ENCODE measurements at places on chromosomes 12 and 14. TPM values are rescaled to one million over a fixed set of nuclear protein-coding genes. Genes with fewer than 3 reads are reported as not detected.
A peak's percentile ranks its signal among the peaks of the same experiment; 100 is the strongest.

The PAX9 gene
- total RNA-seq, result not detected

The GLT8D2 gene
- total RNA-seq, result 8.8 TPM

The HVCN1 gene
- total RNA-seq, result 11.8 TPM

The NAB2 gene
- 9.8 TPM for total RNA-seq

The CCNT1 gene
- total RNA-seq, result 17.0 TPM

The LRRC9 gene
- 0.19 TPM for total RNA-seq

The CFAP73 gene
- total RNA-seq, result not detected

The ETFBKMT gene
- 6.4 TPM for total RNA-seq

- no peak for DNase-seq
Measured at GRCh38 chr12:96445691-96446583, 43.4 kb upstream of the CFAP54 start.

DNA sequence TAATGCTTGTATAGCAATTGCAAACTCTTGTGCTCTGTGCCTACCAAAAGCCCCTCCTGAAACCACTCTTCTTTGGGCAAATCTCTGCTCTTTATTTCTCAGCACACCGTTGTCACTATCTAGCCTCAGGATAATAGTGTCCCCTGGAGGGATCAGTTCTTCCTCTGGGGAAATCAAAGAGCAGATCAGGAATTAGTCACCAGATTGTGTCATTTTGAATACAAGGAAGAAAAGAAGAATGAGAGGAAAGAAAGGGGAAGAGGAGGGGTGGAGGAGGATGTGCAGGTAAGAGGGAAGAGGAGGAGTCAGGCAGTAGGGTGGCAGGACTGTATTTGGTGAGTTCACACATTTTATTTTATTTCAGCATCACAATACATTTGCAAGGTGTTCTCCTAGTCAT lies 256.4 kb downstream of the GRIN2B start:
- DNase-seq, result no peak

GRCh38 chr12:127340381-127340780 lies 926.6 kb upstream of the TMEM132C start:
- DNase-seq, result no peak

GRCh38 chr14:61616524-61617185 lies 78.7 kb upstream of the HIF1A start:
- no peak for DNase-seq

GRCh38 chr14:104893435-104894207 lies 28.6 kb downstream of the CEP170B start:
- no peak for DNase-seq

DNA sequence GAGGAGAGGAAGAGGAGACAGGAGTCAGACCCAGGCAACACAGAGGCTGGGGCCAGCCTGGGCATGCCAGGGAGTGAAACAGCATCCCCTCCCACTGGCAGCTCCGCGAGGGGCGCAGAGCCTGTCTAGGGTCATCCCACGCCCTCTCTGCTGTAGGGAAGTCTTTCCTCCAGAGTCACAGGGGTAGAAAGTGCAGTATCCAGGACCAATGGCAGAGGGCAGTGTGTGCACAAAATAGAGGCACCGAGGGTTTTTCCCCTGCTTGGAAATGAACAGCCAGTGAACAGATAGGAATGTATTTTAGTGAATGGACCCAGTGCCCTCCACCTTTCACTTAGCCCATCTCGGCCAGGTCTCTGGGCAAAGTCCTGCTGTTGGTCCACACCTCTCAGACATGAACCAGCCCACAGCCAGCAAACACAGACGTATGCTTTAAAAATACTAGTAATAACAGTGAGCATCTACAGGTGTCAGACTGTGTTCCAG lies 9.4 kb upstream of the KRT74 start:
- DNase-seq, result no peak

DNA sequence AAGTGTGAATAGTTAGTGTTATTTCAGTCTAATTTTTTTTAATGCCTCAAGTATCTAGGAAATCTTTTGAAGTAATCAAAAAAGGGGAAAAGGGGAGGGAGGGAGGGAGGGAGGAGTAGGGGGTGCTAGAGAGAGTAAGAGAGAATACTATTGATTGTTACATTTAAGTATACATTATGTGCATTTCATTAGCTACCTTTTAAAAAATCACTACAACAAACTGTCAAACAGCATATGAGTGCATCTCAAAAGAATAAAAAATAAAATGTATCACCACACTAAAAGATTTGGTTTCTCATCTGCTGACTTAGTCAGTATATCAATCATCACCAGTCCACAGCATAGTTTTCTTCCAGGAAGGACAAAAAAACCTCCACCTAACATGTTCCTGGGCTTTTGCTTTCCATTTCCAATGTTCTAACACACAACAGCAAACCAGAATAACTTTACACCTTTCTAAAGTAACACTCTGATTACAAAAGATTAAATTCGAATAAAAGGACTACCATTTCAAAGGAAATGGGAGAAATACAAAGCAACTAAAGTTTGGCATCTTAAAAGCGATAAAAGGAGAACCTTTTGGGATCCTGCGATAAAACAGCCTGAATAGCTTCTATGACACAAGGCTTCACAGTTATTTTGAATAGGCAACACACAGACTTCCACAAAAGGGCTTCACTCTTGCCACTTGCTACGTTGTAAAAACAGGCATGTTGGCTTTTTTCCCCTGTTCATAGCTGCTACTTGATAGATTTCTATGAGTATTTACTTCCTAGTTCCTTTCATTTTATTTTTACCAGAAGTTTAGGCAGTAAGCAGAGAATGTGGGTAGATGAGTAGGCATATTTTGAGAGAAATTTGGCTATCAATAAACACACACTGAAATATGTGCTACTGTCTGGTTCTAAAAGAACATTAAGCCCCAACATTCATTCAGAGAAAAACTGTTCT lies 160.9 kb downstream of the EPS8 start:
- DNase-seq, result no peak

DNA sequence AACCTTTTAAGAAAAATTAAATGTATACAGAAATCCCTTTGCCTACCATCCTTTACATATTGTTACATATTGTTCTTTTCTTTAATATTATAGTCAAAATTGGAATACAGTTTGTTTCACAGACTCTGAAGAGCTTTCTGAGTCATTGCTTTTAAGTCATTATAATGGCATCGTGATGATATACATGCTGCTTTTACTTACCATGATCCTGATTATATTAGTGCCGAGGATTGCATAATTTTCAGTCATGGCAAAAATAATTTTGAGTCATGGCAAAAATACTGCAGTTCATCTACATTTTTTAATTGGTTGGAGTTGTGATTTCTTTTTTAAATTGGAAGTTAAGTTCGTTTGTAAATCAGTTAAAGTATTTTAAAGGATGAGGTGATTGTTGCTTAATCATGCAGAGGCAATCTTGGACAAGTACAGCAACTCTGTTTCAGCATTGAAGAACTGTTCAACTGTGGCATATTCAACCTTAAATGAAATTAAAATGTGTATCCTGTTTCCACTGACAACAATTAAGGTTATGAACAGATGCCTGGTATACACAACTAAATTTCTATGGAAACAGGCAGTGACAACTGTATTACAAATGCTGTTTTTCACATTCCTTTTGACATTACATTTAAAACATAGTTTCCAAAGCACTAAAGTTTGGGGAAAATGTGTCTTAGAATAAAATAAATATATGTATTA lies 142.3 kb downstream of the PCNX1 start:
- no peak for DNase-seq

- peak; percentile 70 for DNase-seq
Measured at GRCh38 chr14:100237735-100238418, 1.1 kb upstream of the YY1 start.

DNA sequence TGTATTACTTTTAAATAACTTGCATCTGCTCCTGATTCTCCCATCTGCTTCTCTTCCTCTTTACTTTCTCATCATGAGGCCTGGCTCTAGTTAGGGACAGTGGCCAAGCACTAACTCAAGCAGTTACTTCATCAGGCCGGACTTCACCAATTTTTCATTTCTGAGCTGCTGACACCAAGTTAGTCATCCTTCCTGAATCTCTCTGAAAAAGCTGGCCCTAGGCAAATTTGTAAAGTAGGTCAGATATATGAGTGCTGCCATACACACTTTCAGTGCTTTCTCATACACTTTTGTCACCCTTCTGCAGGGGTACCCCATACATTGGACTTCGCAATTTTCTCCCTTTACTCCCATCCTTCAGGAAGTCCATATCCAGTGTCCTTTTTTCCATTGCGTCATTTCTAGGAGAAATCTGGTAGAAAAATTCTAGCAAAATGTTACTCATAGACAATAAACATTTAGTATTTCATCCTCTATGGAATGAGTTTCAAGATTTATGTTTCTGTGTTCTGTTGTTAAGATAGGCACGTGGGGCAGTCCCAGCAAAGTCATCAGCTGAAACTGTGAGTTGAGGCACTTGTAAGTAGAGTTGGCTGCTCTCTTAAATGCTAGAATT lies 276.8 kb upstream of the TMPO start:
- no peak for DNase-seq

GRCh38 chr12:128930606-128931005 lies 77.3 kb downstream of the GLT1D1 start:
- no peak for DNase-seq

GRCh38 chr12:68240975-68241374 lies 12.4 kb downstream of the IL22 start:
- no peak for DNase-seq

DNA sequence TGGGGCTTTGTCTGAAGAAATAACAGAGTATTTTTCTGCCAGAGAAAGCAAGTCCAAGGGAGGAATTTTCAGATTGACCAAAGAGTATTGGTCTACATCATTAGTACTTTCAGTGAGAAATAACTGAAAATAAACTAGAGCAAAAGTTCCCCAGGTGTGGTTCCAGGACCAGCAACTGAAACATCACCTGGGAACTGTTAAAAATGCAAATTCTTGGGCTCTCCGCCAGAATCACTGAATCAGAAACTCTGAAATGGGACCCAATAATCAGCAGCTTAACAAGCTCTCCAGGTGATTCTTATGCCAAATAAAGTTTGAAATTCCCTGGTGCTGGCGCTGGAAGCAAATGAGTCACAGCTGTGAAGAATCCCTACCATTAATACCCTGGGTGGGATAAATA lies 52.1 kb downstream of the EIF2S3B start:
- DNase-seq, result no peak

GRCh38 chr12:25970916-25971653 lies 12.6 kb downstream of the RASSF8 start:
- no peak for DNase-seq

Measured in Right ventricle myocardium inferior (tissue), 1 donor.